ENCODE measurements at places on chromosomes 7 and 10.
A peak's percentile ranks its signal among the peaks of the same experiment; 100 is the strongest.

DNA sequence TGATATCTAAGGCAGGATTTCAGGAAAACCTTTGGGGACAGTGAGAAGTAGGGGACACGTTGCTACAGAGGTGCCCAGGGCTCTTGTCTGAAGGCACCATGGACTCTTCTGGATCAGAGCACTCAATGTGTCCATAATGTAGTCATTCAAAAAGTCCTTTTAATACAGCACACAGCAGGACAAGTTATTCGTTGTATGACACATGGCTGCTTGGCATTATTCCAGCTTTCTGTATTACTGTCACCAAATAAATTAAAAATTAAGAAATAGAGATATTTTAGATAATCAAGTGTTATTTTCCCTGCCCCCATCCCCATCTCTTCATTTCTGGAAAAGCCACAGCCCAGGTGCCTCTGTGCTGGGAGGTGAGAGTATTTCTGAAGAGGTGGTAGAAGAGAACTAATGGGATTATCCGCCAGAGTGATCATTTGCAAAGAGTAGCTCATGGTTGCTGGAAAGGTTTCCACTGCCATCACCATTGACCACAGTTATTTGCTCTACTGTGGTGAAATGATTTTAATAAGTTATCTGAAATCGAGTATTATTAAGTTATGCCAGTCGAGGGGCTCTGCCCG is 83.0 kb downstream of the CXCL12 start:
- DNase-seq = no peak

DNA sequence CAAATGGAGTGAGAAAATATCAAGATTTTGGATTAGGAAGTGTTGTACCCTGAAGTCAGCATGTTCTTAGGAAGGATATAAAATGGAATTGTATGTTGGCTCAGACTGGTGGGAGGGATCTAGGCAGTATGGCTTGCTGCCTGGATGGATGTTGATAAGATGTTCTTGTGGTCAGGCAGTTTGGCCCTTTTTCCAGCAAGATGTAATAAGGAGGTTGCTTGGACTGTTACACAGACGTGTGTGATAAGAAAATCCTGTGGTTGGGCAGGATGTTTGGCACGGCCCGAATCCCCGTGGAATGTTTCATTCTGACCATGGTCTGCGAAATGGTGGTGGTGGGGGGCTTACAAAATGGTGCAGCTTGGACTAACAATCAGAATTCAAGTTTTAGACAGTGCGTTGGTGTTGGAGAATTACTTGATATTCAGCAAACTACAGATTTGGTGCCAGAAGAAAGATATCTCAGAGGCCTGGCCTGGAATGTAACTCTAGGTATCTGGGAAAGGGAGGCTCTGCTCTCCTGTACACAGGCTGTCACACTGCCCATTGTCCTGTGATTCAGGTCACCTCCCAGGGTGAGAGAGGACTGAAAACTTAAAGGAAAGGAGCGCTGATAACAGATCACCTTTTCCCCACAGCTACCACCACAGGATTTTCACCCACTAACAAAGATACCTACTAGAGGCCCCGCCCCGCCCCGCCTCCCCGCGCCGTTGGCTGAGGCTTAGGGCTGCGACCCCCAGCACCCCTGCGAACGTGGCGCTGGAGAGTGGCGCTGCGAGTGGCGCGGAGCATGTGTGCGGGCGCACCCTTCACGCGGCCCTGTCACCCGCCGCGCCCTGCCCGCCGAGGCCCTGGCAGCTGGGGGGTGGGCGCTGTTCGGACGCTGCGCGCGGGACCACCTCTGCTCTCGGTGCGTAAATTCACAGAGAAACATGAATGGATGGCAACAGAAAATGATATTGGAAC is 19.3 kb upstream of the ZNF680 start:
- no peak for DNase-seq

GRCh38 chr7:63789378-63790176 is 209.1 kb upstream of the ZNF722 start:
- no peak for DNase-seq

DNA sequence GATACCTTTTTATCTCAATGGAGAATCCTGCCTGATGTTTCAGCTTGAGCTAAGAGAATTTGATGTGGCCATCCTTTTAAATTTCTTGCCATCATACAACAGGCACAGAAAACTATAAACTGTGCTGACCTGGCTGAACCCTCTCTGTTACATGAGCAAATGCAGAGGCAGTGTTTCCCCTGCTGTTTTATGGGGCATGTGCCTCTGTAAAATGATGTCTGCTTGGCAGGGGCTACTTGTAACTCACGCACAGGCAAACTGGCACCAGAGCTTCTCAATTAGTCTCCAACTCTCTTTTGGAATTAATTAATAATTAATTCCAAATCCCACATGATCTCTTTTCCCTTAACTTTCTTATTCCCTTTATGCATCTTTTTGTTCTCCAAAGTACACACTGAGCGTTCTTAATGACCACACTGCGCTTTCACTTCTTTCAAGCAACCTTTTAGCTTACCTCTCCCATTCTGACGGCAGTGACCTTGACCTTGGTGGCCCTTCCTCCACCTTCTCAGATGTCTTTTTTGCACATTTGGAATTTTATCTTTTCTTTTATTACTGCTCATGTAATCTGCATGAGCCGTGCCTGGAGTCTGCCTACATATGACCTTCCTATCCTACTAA is 334.0 kb downstream of the PLXNA4 start:
- DNase-seq = no peak

DNA sequence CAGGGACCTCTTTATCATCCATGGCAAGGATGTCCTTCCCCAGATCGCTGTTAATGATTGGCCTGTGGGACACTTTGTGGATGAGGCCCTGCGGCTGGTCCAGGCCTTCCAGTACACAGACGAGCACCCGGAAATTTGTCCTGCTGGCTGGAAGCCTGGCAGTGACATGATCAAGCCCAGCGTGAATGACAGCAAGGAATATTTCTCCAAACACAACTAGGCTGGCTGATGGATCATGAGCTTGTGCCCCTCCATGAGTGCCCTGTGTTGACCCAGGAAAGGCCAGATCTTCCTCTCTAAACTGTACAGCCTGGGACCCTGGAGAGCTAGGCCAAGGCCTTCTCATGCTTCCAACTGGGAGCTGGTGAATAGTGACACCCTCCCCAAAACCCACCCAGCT is 124.1 kb downstream of the CUL2 start:
- no peak for DNase-seq

DNA sequence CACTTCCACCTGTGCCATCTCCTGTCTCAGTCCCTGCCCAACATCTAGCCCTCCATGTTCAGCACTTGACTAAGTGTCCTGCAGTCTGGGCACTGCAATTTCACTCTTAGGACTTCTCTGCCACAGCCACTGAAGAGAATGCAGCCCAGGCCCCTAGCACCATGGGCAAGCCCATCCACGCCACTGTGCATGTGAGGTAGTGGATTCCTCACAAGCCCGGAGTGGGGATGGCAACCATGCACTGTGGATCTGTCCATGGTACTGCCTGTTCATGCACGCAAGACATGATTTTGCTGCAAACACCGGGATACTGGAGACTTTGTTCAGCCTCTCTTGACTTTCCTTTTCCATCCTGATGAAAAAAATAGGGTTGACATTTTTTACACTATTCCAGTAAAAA is 12.3 kb downstream of the DDC start:
- no peak for DNase-seq

- DNase-seq = no peak
Measured at GRCh38 chr7:22251281-22251680, 105.7 kb downstream of the RAPGEF5 start.

GRCh38 chr10:44293306-44293778 is 91.6 kb downstream of the CXCL12 start:
- DNase-seq = no peak

DNA sequence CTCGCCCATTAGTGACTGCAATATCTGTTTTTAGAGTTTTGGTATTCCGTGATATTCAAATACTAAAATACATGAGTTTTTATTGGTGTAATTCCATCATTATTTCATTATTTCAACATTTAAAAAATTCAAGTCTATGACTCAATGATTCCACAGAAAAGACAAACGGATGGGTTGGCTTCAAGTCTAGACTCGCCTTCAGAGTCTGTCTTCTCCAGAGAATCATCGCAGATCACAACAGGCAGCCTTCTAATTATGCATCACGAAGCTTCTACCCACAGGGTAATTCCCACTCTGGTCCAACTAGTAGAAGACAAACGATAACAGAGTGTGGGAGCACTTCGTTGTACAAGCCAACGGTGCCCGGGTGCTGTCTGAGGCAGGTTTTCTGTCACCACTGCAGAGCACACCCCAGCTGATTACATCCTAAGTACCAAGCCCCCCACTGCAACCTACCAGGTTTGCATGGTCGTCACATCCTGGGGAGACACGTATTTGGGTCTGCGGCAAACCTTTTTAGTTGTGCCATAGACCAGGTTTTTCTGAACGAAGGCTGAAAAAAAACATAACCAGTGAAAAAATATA is 28.9 kb downstream of the PARP12 start:
- DNase-seq = no peak

DNA sequence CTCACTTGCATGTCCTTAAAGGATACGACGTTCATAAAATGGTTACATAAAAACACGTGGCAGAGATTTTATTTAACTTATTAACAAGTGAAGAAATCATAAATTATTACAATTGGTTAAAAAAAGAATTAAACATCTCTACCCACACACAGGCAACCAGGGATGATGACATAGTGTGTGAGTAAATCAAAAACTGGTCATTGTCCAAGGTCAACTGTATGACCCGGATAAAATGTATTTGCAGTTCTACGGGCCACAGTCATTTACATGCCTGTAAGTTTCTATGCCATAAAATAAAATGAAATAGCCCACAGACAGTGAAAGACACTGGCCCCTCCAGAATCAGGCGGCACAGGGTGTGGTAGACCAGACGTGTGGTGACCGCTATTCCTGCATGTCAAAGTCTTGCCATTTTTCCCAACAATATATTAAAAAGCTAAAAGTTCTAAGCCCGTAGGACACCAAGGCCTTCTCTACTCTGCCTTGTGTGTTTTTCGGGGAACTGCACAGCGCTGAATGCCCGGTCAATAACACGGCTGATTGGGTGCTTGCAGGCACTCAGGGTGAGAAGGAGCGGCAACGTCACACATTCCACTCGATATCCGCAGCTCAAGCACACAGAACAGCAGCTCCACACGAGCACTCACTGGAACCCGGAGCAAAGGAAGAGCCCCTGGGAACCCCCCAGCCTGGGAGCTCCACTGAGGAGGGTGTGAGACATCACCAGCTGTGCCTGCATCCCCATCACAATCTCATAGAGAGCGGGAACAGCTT is 143.3 kb upstream of the PPP2R2D start:
- DNase-seq = no peak

DNA sequence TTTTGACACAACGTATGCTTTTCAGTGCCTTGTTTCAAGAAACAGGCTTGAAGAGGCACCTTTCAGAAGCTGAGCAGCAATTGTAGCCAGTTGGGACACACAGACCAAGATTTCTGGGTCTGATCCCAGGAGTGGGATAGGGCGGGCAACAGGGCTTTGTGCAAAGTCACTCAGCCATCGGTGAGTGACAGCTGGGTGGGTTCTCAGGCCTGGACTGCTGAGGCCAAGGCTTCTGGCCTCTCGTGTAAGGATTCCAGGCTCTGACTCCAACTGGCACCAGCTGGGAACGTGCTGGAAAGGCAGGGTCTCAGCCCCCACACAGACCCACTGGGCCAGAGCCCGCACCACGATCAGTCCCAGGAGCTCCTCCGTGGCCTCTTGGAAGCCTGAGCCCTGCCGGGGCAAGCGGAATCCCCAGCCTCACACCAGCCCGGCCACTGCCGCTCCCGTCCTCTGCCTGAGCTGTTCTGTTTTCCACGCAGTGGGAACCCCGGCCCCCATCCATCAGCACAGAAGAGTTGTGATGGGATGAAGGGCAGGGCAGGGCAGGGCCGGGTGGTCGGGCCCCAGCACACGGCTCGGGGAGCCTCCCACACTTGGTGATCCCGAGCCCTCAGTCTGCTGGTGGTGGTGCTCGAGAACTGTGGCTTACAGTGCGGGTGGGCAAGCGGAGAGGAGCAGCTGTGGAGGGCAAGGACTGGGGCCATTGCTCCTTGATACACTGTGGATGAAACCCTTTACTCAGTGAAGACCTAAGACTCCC is 46.8 kb downstream of the VIPR2 start:
- no peak for DNase-seq

GRCh38 chr7:143882604-143883078 is 19.3 kb downstream of the TCAF1 start:
- no peak for DNase-seq

DNA sequence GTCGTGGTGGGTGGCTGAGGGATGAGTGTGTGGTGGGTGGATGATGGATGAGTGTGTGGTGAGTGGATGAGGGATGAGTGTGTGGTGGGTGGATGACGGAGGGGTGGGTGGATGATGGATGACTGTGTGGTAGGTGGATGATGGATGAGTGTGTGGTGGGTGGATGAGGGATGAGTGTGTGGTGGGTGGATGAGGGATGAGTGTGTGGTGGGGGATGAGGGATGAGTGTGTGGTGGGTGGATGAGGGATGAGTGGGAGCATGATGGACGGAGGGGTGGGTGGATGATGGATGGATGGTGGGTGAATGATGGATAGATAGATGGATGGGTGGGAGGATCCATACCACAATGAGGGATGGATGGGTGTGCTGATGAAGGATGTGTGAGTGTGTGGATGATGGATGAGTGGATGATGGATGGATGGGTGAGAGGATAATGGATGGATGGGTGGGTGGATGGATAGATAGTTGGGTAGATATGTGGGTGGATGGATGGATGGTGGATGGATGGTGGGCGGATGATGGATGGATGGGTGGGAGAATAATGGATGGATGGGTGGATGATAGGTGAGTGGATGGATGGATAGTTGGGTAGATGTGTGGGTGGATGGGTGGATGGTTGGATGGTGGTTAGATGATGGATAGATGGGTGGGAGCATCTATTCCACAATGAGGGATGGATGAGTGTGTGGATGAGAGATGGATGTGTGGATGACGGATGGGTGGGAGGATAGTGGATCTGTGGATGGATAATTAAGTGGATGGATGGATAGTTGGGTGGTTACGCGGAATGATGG is 266.8 kb downstream of the CELF2 start:
- DNase-seq = no peak

- DNase-seq = no peak
Measured at GRCh38 chr7:33072471-33072870, 9.9 kb upstream of the NT5C3A start.

DNA sequence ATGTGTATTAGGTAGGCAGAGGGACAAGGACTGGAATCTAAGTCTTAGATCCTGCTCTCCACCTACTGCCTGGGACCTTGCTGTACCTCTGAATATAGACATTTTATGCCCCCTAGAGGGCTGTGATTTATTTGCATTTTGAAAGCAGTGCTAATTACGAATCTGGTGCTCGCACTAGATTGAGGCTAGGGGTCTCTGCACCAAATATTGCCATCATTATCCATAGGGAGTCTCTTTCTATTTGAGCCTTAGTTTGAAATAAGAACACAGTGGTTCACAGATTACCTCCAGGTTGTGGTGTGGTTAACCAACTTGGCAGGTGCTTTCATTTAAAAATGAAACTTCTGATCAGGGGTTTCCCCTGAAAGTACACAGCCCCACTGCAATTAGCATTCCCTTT is 41.8 kb downstream of the CNNM1 start:
- peak; percentile 9 for DNase-seq

- DNase-seq = no peak
Measured at GRCh38 chr7:44278451-44279161, 46.8 kb downstream of the CAMK2B start.
